ENCODE measurements at places on chromosomes 2 and 18. TPM values are rescaled to one million over a fixed set of nuclear protein-coding genes. Genes with fewer than 3 reads are reported as not detected.
A peak's percentile ranks its signal among the peaks of the same experiment; 100 is the strongest.

The UCN gene
- 4.6 TPM for total RNA-seq

DNA sequence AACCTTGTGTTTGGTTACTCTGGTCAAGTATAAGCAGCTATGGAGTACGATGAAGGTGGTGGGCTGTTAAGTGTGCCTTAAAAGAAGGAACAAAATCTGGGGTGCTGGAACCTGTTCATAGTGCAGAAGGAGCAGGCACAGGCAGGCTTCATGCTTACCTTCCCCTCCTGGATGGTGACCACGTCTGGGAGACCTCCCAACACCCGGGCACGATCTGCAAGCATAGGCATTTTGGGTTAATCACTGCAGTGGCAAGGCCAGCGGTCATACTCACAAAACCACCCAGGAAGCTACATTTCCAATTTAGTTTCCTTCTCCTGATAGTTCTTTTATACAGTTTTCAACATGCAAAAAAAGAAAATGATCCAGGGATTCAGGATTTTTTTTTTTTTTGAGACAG, 58.7 kb upstream of the LPIN2 start:
- no peak for DNase-seq

DNA sequence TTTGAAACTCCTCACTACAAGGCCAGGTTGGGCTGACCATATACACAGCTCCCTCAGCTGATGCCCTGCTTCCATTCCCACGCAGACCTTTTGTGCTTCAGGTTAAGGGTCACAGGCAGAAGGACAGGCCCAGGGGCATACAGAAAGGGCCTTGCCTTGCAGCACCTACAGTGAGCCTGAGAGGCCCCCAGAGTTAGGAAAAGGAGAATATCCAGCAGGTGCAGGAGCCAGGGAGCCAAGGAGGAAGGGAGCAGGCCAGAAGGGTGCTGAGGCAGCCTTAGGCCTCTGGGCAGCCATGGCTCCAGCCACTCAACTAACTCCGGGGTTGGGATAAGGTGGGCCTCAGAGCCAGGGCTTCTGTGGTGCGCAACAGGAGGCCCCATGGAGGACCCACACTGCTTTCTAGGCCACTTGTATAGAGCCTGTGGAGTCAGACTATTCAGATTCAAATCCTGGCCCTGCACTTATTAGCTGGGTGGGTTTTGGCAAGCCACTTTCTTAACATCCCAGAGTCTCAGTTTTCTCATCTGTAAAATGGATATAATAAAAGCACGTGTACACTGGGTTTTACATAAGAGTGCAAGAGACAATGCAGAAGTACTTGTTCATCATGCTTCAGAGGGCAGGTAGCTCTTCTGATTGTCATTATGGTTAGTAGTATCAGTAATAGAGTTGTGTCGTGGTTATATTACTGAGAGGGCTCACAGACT, 214.6 kb upstream of the HAAO start:
- DNase-seq = peak; percentile 11

- DNase-seq = no peak
These were observed 635.7 kb downstream of the FBXO15 start for GRCh38 chr18:73511771-73512503.

DNA sequence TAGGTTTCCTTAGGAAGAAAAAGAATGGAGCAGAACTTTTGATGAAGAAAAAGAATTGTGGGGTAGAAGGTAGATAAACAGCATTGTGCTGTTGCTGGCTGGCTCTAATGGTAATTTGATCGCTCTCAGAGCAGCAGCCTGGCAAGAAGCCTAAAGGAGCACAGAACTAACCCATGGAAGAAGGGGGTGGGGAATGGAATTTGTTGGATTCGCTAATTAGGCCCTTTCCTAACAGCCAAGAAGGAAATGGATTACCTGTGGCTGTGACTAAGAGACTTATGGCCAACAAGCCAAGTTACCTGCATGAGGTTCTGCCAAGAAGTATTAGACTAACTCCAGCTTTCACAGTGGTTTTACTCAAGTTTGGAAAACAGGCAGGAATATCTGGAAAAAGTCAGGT, 210.6 kb downstream of the IKZF2 start:
- peak; percentile 66 for DNase-seq

DNA sequence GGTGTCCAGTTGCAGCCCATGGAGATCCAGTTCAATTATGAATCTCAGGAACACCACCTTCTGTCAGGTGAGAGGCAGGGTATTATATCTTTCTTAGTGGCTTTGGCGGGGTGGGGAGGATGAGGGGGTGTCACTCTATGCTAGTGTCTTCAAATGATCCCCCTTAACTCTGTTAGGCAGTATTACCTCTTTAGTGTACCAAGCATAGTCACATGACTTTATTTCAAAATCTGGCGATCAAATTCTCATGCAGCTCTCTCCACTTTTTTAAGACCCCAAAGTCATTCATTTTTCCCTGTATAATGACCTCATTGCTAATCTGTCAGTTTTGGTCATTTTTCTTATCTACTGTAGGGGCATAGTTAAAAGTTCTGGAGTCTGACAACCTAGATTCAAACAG, 1.1 kb upstream of the ZSCAN30 start:
- DNase-seq = no peak

DNA sequence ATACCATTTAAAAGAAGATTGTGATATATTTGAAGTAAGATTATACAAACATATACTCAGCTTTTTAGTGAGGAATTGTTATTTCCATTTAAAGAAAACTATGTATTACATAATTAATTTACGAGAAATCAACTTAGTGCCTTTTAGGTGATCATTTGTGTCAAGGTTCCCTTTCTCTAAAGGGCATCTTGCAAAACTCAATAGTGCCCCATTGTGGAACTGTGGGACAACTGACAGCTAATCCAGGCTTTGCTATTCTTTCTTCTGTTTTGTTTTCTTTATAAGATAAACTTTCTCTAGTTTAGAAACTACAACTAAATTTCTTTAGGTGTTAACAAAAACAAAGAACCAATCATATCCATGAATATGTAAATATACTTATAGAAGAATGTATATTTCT, 24.3 kb upstream of the VIT start:
- no peak for DNase-seq

DNA sequence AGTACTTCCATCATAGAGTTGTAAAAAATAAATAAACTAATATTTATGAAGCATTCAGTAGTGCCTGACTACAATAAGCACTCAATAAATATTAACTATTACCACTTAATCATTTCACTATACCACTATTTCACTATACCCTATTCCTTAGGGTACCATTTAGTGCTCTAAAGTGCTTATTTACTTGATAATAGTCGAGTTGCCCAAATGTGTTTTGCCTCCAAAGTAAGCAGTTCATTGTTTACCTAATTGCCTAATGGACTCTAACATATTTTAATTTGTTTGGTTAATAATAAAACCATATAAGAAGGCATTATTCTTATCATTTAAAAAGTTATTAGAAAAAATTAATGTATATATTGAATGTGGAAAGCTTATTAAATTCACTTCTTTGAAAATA, 33.0 kb upstream of the MAP2 start:
- DNase-seq = no peak

- no peak for DNase-seq
These were observed 155.8 kb downstream of the CDH7 start for GRCh38 chr18:65906621-65907034.

DNA sequence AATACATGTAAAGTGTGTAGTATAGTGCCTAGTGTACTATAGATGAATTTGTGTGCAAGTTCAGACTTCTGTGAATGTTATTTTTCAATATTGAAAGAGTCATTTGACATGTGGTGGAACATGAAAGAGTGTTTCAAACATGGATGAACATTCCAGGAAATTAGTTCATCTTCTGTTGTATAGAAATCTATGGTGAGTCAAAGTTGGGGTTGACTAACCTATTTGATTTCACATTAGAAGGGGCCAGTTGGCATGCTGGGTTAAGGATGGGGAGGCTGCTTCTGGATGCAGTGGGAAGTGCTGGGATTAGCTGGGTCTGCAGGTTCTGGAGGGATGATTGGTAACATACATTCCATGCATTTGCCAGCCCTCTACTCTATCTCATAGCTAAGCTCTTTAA, 50.6 kb downstream of the LYPD6B start:
- DNase-seq = no peak

DNA sequence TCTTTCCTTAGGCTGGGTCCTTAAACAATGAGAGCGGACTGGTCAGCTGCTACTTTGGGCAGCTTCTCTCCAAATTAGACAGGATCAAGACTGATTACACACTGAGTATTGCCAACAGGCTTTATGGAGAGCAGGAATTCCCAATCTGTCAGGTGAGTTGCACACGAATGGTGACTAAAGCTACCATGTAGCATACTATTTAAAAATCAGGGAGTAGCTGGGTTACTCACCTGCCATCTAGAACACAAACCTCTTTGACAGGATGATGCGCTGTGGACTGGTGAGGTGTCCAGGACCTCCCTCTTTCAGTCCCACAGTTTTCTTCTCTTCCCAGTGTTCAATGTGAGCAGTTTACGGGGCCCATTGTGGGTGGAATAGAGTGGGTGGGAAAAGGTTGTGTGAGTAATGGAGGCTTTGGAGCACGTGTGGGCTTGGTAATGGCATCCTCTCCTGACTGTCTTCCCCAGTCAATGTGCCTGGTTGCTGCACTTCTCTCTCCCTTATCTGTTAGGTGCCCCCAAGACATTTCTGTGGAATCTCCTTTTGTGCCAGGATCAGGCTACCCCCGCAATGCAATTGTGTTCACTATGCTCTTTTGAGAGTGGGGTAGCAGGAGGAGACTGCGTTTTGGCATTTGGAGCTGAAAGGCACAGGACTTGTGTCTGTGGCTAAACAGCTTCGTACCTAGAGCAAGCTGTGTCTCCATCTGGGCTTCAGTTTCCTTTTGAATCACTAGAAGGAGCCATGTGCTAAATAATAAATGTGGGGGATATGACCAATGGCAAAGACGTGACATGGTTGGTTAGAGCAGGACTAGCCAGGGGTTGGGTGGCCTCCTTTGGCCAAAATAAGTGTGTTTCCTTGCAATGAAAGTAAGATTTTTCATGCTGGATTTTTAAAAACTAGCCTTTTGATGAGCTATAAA, 17.7 kb downstream of the SERPINB12 start:
- no peak for DNase-seq

The DNAJC5G gene
- total RNA-seq = not detected

GRCh38 chr2:231339316-231339715, 56.2 kb upstream of the B3GNT7 start:
- no peak for DNase-seq

The PHOSPHO2 gene
- 16.2 TPM for total RNA-seq

DNA sequence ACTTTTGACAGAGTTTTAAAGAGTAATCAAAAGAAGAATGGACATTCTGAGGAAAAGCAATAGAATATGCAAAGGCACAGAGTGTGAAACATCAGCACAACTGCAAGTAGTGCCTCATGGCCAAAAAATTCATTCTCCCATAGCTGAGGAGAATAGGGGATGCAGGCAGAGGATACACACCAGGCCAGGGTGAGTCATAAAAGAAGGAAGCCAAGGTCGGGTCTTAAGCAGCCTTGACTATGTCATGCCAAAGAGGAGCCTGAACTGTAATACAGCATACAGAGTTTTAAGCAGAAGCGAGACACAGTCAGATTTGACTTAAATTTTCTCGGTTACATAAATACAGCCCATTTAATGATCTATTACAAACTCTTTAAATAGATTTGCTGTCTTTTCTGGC, 165.0 kb downstream of the LNPK start:
- DNase-seq = no peak

- DNase-seq = no peak
These were observed 71.9 kb upstream of the KLHL29 start for GRCh38 chr2:23312996-23313606.

GRCh38 chr18:39062426-39062825, 1496.8 kb upstream of the CELF4 start:
- no peak for DNase-seq

DNA sequence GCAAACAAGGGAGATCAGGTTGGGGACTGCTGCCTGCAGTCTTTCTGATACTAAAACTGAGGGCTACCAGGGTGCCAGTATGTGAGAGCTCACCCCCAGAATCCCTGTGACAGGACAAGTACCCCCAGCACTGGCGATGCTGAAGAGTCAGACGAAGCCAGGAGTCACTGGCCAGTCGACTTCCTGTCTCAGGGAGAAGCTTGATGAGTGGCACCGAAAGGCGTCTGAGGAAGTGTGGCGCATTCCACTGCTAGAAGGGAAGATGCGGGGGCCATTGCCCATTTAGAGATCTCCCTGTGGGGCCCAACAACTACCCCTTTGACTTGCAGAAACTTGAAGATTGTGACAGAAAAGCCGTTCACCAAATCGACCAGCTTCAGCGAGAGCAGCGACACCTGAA, 22.0 kb downstream of the MXD1 start:
- DNase-seq = no peak

Data from breast epithelium (tissue), 4 donors.